ENCODE measurements at places on chromosomes 12 and 14. TPM values are rescaled to one million over a fixed set of nuclear protein-coding genes. Genes with fewer than 3 reads are reported as not detected.

EPS8 gene
- 21.2 TPM for total RNA-seq

RNFT2 gene
- total RNA-seq = 0.78 TPM

DCAF11 gene
- 54.1 TPM for total RNA-seq

OR6C74 gene
- total RNA-seq = not detected

DNA sequence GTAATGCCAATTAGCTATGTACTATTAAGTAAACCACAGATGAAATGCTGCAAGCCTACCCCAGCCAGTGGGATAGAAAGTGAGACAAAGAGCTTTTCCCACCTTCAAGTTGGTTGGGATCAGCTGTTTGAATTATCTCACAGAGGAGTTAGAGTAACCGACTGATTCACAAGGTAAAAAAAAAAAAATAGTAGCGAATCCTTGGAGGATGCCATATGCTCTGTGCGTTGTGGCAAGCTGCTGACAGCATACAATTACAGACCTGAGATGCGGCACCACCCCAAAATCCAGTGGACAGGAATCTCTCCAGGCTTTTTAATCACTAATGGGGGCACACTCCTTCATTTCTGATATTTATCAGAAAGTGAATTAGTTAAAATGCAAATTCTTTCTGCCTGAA lies 157.0 kb upstream of the RMST start:
- DNase-seq = no peak
